Effector memory CD4-positive, alpha-beta T cell (primary cell): ENCODE measurements at places on chromosomes 4 and X.

DNA sequence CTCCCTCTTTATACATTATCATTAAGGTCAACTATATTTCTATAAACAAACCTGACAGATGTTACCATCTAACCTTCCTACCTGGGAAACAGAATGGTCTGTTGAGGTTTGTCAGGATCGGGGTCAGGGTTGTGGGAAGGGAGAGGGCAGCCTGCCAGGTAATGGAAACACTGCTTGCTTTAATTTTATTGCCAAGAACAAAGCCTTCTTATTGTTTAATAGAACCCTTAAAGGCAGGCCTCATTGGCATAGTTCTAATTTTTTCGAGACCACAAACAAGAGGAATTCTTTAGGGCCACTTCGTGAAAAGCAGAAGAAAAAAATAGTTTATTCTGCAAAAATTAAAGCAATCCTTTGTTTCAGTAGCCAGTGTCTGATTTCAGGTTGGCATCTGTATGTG is 113.2 kb downstream of the MID1 start:
- no peak for DNase-seq

- DNase-seq: no peak
Measured at GRCh38 chr4:102612210-102612609, 111.1 kb downstream of the NFKB1 start.

DNA sequence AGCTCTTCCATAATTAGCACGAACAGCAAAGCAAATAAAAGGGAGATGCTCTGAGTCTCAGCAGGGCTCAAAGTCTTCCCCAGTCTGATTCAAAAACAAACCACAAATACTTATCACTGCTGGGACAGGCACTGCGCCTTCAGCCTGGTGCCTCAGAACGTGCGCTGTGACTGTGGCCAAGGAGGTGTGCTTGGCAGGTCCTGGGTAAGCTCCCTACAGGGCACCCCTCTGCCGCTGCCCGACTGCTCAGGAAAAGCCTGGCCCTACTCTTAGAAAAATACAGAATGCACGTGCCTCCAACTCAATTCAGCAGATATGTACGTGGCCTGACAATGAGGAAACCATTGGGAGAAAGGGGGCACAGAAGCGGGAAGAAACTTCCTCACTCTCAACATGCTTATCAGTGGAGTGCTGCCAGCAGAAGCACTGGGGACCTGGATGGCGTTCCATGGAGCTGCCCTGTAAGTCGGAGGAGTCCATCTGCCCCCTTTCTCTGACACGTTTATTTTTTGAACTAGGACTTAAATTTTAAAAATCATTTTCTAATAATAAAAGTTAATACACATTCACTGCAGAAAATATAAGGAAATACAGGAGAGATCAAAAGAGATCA is 86.8 kb downstream of the GATB start:
- DNase-seq: no peak

DNA sequence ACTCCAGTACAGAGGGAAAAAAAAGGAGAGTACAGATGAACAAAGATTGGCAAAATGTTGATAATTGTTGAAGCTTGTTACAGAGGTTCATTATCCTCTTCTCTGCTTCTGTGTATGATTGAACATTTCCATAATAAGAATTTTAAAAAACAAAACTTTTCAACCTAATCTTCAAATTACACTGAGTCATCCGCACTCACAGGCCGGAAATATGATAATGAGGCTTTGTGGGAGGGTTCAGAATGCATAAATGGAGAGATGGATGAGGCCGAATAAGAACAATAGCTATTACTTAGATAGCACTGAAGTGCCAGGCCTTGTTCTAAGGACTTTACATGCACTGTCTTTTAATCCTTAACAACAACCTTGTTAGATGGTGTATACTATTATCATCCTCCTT is 4.6 kb upstream of the ERCC6L start:
- DNase-seq: no peak

- no peak for DNase-seq
Measured at GRCh38 chr4:159042097-159042605, 60.7 kb upstream of the RAPGEF2 start.

- DNase-seq: no peak
Measured at GRCh38 chr4:176874721-176875445, 82.2 kb upstream of the VEGFC start.
